A172 (cell line): ENCODE measurements at places on chromosomes 16 and 17. TPM values are rescaled to one million over a fixed set of nuclear protein-coding genes. Genes with fewer than 3 reads are reported as not detected.

ALDOA gene
- total RNA-seq, result 1,380 and 1,410 TPM in 2 replicates

CD68 gene
- total RNA-seq, result 11.5 and 15.6 TPM in 2 replicates

HOXB7 gene
- 22.4 and 24.7 TPM in 2 replicates for total RNA-seq

P2RX1 gene
- 0.67 and 1.2 TPM in 2 replicates for total RNA-seq

CA4 gene
- total RNA-seq, result 0.17 TPM in 1 of 2 replicates, not detected in the other

CLEC10A gene
- total RNA-seq, result not detected in 2 replicates

GAN gene
- 12.7 and 14.2 TPM in 2 replicates for total RNA-seq

PLXDC1 gene
- total RNA-seq, result 0.64 and 2.1 TPM in 2 replicates

PRDM7 gene
- total RNA-seq, result not detected in 2 replicates

OTOA gene
- total RNA-seq, result 0.09 TPM in 1 of 2 replicates, not detected in the other

RAB37 gene
- 0.05 TPM in 1 of 2 replicates, not detected in the other for total RNA-seq

LGALS9C gene
- total RNA-seq, result not detected in 2 replicates
